ENCODE measurements at places on chromosomes 6 and 20. TPM values are rescaled to one million over a fixed set of nuclear protein-coding genes. Genes with fewer than 3 reads are reported as not detected.

DNA sequence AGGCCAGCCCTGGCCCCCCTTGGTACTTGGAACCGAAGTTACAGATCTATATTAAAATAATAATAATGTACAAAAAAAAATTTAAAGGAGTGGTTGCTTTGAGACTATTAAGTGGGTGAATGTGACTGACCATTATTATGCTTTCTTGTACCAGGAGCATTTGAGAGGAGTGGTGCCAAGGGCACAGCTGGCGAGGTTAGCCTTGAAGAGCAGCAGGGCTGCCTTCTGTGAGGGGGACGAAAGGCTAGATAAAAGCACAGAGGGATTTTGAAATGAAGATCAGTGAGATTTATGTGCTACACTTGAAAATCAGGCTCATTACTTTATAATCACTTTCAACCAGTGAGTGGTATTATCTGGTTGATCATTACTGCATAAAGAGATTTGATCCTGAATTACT is 48.6 kb downstream of the FIG4 start:
- no peak for DNase-seq

Gene PERP
- 42.4 TPM for total RNA-seq

DNA sequence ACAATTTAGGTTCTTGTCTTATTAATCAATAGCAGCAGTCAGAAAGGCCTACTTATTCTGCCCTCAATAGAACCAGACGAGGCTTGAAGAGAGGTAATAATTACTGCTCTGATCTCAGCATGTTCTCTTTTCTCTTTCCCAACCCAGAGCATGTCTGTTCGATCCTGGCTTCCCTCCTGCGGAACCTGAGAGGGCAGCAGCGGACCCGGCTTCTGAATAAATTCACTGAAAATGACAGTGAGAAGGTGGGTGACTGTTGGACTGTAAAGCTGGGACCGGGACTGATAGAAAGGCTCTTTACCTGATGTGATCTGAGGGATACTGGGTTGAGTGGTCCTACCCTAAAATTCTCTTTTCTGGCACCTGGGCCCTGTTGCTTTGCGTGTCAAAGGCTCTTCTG is 63.0 kb upstream of the VSTM2L start:
- no peak for DNase-seq

DNA sequence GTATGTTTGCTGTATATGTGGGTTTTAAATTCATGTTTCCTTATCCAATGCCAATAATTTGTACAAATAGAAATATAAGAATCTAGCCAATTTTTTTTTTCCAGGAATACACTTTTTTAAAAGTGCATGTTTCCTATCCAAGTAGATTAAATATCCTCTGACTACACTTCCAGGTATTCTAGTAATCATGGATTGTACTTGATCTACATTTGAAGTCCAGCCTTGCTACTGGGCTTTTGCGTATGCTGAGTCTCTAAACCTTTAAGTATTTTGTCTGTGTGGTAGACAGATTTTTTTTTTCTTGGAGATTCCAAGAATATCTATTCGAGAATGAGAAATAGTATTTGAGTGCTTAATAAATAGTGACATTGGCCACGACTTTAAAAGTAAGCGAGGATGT is 188.3 kb downstream of the SASH1 start:
- DNase-seq = no peak

Gene CSE1L
- total RNA-seq = 123 TPM

Gene TFAP2D
- not detected for total RNA-seq

Gene LRRC73
- total RNA-seq = not detected
